ENCODE measurements at places on chromosomes 16 and 17.

- DNase-seq, result no peak
Measured at GRCh38 chr17:75611851-75612429, 21.3 kb upstream of the SMIM5 start.

DNA sequence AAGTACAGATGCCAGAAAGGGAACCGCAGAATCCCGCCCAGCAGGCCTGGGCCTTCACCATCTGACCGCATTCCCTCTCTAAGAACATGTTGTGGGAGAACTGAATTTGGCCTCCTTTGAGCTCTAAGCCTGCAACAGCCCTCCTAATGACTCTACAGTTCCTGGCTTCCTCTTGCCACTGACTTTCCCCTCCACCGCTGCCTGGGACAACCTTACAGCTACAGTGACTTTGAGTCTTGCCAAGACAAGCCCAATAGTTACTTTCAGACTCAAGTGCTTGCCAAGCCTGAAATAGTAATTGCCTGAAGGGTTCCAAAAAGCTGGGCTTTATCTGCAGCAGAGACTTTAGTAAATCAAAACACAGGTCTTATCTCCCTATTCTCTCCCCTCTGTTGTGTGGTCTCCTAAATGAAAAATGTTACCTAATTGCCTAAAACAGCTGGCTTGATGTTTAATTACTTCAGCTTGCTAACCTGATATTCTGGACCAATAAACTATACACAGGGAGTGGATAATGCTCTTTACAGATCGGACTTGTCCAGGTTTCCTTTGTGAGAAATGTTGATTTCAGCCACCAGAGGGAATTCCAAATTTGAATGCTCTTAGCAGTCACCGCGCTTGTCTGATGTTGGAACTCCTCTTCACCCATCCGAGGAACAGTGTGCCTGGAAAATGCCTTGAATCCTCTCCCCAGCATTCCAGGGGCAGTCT is 85.1 kb upstream of the TBX2 start:
- no peak for DNase-seq

GRCh38 chr17:30716461-30717290 is 107.8 kb downstream of the CRLF3 start:
- DNase-seq, result no peak

- DNase-seq, result peak; percentile 7
Measured at GRCh38 chr16:83953796-83954576, 946 bp downstream of the OSGIN1 start.

DNA sequence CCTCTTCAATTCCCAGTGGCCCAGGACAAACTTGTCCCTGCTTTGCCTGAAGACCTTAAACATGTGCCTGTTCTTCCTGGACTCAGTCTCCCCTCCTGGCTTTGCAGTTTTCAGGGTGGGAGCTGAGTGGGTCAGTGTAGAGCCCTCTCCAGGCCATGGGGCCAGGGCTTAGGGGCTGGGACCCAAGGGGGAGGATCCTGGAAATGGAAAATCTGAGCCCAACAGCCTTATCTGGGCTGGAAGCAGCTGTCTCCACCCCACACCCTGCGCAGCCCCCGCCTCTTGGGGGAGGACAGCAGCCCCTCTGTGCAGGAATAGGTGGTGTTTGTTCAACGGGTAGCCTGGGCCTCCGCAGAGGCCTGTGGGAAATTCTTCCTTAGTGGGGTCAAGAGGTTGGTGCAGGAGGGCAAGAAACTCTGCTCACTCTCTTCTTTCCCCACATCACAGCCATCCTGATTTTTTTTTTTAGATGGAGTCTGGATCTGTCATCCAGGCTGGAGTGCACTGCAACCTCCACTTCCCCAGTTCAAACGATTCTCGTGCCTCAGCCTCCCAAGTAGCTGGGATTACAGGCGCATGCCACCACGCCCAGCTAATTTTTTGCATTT is 6.8 kb upstream of the SMTNL2 start:
- DNase-seq, result no peak

GRCh38 chr16:13306161-13306995 is 405.0 kb downstream of the SHISA9 start:
- no peak for DNase-seq

DNA sequence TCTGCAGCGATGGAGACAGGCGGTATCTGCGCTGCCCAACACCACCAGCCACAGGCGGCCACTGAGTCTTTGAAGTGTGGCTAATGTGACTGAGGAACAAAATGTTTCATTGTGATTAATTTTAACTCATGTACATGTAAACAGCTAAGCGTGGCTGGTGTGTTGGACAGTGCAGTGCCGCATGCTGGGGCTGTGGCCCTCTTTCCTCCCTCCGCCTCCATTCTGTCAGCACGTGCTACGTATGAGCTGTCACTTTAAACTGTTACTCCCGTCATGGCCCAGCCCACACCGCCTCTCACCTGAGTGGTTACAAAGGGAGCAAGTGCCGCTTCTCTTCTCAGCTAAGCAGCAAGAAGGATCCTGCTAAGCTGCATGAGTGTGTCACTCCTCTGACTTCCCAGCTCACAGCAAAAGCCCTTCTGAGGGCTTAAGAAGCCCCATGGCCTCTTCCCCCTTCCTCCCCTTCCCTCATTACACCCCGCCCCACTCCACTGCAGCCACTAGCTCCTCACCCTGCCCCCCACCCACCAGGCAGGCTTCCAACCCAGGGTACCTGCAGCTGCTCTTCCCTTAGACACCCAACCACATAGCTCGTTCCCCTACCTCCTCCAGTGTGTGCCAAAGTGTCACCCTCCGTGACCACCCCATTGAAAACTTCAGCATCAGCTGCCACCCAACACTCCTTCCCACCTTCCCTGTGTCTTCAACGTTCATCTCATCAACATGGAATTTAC is 15.0 kb downstream of the HASPIN start:
- peak; percentile 65 for DNase-seq

GRCh38 chr17:53979991-53980390 is 157.3 kb downstream of the KIF2B start:
- DNase-seq, result no peak

DNA sequence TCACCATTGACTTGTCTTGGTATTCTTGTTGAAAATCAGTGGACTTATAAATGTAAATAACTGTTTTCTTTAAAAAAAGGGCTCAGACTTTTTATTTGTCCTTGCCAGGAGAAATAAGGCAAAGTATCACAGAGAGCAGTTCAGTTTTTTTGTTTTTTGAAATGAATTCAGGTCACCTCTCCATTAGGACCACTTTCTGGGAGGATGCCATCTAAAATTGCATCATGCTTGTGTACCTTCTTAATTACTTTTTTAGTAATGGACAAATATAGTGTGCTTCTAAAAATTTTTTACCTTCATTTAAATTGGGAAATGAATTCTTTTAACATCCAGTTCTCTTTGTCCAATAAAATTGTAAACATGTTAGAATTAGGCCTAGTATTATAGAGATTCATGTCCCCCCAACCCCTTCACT is 210.0 kb downstream of the BCAS3 start:
- DNase-seq, result no peak

GRCh38 chr17:1554751-1555540 is 7.6 kb downstream of the PITPNA start:
- DNase-seq, result no peak

GRCh38 chr17:65194670-65195334 is 57.6 kb downstream of the RGS9 start:
- DNase-seq, result no peak

DNA sequence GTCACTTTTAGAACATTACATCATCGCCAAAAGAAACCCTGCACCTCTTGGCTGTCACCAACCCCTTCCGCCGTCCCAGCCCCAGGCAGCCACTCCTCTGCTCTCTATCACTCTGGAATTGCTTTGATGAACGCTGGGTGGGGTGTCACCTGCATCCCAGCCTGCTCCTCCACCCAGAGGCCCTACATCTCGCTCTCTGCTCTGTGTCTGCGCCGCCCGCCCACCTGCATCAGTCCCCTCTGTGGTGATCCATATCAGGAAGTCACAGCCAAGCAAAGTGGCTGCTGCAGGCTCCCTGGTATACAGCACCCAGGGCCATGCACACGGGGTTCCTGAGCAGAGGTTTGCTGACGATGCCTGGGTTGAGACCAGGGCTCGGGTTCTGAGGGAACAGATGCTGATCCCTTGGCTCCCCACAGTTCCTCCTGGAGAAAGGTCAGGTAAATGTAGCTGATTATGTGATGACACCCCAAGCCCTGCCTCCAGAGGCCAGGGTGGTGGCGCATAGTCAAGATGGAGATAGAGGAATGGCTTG is 30.8 kb downstream of the MPRIP start:
- no peak for DNase-seq

Measured in activated T-cell treated with anti-CD3 and anti-CD28 coated beads for 24 hours (primary cell).